T-helper 2 cell treated with Interferon-gamma antibody and Interleukin-4, amounts not matched to agents 100 ng/mL and 5 ng/mL, for 36 hours (primary cell): ENCODE measurements at places on chromosomes 1 and 21. TPM values are rescaled to one million over a fixed set of nuclear protein-coding genes. Genes with fewer than 3 reads are reported as not detected.

S100A7A gene
- not detected in 2 replicates for total RNA-seq

PLXNA2 gene
- total RNA-seq, result 0.39 and 0.89 TPM in 2 replicates

C8A gene
- not detected in 2 replicates for total RNA-seq

C1orf74 gene
- 1.8 and 2.1 TPM in 2 replicates for total RNA-seq

B3GALT6 gene
- total RNA-seq, result 27.1 and 27.5 TPM in 2 replicates

OVAAL gene
- not detected in 2 replicates for total RNA-seq

MUL1 gene
- 17.8 and 17.9 TPM in 2 replicates for total RNA-seq
